ENCODE measurements at places on chromosomes 1 and 21. TPM values are rescaled to one million over a fixed set of nuclear protein-coding genes. Genes with fewer than 3 reads are reported as not detected.

The TTC34 gene
- total RNA-seq, result 0.28 TPM

The ZFP69B gene
- total RNA-seq, result 4.2 TPM

The CFHR3 gene
- total RNA-seq, result not detected

The A3GALT2 gene
- total RNA-seq, result not detected

The S100A7A gene
- not detected for total RNA-seq

The KCNA2 gene
- total RNA-seq, result under 0.01 TPM

The TRIM58 gene
- total RNA-seq, result 3.1 TPM

The SLC5A9 gene
- total RNA-seq, result not detected

The RGS8 gene
- total RNA-seq, result 0.28 TPM

The SSR2 gene
- total RNA-seq, result 892 TPM

The B3GALT5 gene
- total RNA-seq, result under 0.01 TPM

All from regular cardiac myocyte (primary cell).